Nephron progenitor cell (in vitro differentiated cells): ENCODE measurements at places on chromosomes 13 and 19.

- no peak for DNase-seq
Measured at GRCh38 chr13:30569901-30570576, 47.7 kb upstream of the USPL1 start.

GRCh38 chr13:109999659-110000533 is 213.5 kb upstream of the IRS2 start:
- no peak for DNase-seq

DNA sequence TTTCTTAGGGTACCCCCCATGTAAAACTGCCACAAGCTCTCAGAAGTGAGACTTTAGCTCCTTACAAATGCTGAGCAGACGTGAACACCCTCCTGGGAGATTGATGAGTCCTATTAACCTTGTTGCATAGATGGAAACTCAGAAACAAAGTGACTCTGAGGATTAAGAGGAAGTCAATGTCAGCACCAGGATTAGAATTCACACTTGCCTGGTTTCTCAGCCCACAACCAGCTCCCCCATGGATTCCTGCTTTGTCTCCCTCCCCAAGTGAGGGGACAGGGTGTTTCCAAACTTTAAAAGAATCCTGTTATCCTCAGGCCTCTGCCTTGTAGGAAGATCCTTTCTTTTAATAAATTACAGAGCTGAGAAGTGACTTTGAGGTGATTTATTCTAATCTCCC is 324.4 kb downstream of the NDFIP2 start:
- DNase-seq = no peak

GRCh38 chr13:107580741-107581412 is 634.5 kb downstream of the LIG4 start:
- no peak for DNase-seq

- no peak for DNase-seq
Measured at GRCh38 chr13:72889495-72889894, 107.6 kb downstream of the PIBF1 start.

GRCh38 chr19:5896365-5897076 is 7.1 kb downstream of the NDUFA11 start:
- no peak for DNase-seq

DNA sequence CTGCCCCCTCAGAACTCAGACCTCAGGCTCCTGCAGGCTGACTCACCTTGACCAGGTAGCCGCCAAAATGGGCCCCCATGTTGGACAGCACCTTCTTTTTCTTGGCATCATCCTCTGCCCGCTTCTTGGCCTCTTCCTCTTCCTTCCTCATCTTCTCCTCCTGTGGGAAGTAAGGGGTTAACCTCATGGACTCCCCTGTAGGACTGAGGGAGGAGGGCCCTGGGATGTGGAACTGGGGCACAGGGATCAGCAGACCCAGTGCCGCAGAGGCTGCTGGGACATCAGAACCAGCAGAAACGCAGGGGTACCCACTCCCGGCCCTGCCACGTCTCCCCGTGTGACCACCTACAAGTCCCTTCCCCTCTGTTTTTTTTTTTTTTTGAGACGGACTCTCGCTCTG is 11.1 kb downstream of the TNNT1 start:
- no peak for DNase-seq

DNA sequence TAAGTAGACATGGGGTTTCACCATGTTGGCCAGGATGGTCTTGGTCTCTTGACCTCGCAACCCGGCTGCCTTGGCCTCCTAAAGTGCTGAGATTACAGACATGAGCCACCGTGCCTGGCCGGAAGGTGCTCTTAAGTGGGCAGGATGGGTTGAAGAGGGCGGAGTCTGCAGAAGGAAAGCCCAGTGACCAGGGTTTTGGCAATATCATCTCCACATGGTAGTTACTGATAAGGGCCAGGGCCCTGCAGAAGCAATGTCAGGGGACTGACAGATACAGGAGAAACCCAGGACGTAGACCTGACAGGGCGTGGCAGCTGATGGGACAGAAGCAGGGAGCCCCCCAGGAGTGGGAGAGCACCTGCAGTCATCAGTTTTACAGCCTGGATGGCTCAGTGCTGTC is 45.7 kb upstream of the RNF113B start:
- DNase-seq = no peak

GRCh38 chr19:13037161-13037560 is 41.9 kb downstream of the NFIX start:
- DNase-seq = no peak

DNA sequence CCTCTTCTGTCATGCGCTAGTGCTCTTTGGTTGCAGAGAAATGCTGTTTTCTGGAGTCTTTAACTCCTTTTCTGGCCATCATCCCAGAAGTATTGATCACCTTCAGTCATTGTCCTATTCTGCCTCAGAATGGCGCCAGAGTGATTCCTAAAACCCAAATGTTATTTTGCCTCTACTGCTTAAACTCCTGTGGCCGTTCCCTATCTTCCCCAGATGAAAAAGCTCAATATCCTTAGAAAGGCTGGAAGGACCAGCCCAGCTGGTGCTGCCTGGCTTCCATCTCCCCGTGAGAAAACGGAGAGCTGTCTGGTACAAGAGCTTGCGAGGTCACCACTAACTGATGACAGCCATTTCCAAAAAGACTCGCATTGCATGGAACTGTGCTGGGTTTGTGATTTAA is 179.1 kb downstream of the RBM26 start:
- DNase-seq = no peak

DNA sequence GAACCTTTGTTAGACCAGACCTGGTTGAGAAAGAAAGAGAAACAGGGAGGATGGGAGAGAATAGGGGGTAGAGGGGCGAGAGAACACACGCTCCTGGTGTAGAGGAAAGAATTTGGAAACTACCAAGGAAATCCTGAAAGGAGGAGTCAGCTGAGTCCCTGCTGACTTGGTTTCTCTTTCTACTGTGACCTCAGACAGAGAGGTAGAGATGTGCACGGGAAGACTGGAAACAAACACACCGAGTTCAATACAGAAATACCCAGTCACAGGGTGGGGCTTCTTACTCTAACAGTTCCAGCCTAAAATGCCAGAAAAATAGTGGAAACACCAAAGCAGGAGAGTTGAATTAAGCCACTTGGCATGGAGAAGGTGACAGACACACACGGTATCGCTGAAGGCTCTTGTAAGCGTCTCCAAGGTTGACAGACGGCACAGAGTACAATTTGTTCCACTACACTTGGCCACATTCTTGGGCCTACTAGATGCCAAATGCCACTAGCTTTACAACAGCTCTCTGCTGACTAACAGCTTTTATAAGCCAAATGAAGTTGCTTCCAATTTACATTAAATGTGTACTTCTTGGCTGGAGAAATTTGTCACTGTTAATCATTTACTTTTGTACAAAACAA is 28.1 kb downstream of the LATS2 start:
- DNase-seq = no peak

DNA sequence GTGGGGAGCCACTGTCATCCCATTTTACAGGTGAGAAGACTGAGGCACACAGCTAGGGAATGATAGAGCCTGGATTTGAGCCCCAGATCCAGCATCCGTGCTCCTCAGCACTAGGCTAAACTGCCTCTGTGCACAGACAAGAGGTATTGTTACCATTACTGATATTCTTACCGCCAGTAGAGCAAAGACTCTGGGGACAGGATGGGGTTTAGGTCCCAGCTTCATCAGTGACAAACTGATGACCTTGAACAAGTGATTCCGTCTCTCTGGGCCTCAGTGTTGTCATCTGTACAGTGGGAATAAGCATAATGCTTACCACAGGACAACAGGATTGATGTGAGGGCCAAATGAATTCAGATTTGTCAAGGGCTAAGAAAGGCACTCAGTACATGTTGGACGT is 16.5 kb downstream of the AXL start:
- DNase-seq = no peak

DNA sequence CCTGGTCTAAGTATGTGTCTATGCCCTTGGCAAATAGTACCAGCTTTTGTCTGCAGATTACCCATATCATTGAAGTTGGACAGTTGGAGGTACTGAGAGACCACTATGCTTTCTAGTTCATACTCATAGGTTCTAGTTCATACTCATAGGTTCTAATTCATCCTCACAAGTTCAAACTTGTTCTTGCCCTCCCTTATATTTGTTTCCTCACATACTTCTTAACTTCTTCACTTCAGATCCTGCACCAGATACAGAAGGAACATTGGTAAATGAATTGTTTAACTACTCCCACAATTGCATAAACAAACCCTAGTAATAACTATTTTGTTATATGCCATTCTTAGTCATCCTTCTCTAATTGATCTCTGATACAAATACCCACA is 172.2 kb downstream of the SLITRK1 start:
- DNase-seq = no peak
